Fibroblast of villous mesenchyme (primary cell): ENCODE measurements at places on chromosomes 2 and 18. TPM values are rescaled to one million over a fixed set of nuclear protein-coding genes. Genes with fewer than 3 reads are reported as not detected.

DNA sequence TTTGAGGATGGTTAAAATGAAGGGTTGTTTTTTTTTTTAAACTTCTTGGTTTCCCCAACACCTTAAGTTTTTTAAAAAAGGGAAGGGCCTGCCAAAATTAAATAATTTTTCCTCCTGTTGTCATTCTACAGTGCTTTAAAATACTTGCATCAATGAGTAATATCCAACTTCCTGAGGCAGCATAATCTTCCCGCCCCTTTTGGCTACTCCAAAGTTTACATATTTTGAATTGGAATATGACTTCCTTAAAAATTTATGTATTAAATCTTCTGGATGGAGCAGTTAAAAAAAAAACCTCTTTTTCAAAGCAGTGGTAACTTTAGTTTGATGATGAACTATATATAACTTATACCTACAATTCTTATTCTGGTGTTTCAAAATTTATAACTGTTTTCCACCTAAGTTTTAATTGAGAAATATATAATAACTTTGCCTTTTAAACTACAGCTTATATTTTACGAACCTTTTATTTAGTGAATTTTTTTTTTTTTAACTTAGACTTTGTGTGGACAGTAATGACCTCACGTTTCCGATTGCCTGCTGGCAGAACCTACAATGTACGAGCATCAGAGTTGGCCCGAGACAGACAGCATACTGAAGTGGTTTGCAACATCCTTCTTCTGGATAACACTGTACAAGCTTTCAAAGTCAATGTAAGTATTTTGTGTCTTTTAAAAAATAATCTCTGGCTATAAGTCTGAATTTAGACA is 49.8 kb downstream of the PTPN4 start:
- DNase-seq, result peak; percentile 59

The MPP4 gene
- 5.2 and 5.5 TPM in 2 replicates for total RNA-seq

GRCh38 chr2:219561179-219562048 is 9.9 kb downstream of the OBSL1 start:
- no peak for DNase-seq

DNA sequence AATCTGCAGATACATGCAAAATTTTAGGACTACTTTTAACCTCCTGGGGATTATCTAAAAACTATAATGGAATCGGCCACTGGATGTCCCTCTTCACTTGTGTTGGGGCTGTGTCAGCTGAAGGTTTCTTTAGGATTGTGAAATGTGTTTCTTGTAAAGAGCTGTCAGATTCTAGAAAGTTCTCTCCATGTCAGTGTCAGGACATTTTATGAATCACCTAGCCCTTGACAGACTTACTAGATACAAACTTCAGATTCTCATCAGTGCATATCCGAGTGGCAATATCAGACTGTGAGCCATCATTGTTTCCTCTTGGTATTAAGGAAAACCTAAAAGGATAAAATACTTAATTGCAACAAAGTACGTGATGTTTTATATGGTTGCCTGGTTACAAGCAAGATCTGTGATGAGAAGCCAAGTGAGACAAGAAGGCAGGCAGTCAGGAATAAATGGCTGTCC is 107.3 kb downstream of the CPS1 start:
- peak; percentile 2 for DNase-seq

- no peak for DNase-seq
These were observed 13.8 kb upstream of the ALLC start for GRCh38 chr2:3644246-3644525.

GRCh38 chr2:239586651-239587310 is 186.0 kb upstream of the HDAC4 start:
- no peak for DNase-seq

GRCh38 chr2:147709655-147710054 is 135.2 kb upstream of the ACVR2A start:
- DNase-seq, result no peak

DNA sequence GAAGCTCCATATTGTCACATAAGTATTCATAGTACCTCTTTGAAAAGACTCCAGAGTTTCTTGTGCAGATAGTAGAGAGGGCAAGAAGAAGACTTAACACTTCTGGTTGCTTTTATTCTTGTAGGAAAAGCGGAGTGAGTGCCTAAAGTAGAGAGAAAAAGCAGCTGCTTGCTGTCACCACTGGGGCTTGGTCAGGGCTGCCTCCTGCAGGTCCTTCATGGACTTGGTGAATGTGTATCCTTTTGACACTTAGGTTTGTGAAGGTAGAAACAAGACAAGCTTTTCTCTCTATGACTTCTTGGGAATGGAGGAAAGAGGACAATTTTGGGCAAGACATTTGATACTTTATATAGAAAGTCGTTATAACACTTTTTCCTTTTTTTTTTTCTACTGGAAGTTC is 312.8 kb upstream of the FANCL start:
- peak; percentile 8 for DNase-seq

DNA sequence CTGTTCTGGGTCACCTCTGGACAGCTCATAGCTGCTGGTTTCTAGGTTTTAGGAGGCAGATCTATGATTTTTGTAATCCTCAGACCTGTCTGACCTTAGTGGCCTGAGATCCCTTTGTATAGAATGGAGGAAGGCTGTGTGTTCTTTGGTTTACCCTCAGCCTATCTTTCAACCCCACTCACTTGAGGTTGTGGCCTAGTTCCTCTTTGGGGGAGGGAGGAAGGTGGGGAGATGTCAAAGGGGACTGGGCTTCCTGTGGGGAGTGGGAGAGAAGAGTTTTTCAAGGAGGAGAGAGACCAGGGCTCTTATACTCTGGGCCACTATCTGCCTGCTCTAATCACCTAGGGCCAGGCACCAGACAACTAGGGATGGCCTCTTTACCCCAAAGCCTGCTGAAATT is 28.5 kb downstream of the SEMA4F start:
- no peak for DNase-seq

The ADCYAP1 gene
- not detected in 2 replicates for total RNA-seq

DNA sequence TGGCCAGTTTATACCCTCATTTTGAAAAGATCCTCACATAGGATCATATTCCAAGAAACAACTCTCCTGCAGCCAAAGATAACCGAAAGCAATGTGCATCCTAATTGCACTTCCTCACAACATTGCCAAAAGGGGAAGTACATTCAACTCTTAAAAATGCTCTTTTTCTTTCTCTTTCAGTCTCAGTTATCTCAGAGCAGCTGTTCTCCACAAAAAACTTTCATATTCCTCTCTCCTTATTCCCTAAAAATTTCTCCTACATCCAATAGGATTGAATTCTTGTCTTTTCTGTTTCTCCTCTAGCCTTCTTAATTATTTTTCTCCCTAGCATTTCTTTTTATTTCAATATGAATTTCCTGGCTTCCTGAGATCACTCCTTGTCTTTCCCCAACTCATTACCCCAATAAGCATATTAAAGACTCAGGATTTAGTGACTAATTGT is 7.4 kb upstream of the VRK2 start:
- peak; percentile 36 for DNase-seq

DNA sequence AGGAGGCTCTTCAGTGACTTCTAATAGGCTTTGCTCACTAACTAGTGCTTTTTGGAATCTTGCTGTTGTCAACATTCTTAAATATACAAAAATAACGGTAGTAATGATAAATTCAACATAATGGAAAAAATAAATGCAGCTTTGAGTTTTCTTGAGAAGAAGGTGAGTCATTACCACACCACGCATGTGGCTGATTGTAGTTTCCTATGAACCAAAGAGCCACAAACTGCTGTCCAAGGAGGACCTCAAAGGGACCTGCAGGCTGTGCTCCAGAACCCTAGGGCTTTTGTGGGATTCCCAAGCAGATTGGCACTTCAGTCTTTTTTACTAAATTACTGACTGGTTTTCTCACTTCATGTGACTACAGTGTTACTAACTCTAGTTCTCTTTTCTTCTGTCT is 66.7 kb downstream of the TPGS2 start:
- DNase-seq, result no peak

- DNase-seq, result no peak
These were observed 6.1 kb downstream of the SOS1 start for GRCh38 chr2:39114771-39115170.

DNA sequence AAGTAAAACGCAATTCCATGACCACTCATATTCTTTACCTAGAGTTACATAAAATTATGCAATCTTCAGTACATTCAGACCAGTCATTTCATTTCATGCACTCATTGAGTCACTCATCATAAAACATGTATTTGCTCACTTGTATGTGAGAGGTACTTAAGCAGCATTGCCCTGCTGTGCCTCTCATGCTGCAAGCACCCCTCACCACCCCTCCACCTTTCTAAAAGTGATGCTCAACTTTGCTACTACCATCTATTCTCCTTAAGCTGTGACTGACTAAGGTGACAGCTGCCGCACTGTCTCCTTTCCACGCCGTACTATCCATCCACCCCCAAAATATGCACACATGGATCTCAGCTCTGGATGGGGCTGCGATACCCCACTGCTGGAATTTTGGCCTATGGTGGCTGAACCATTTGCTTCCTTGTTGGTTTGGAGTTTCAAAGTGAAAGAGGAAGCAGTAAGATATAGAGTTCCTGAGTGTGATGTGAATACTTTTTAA is 7.2 kb downstream of the ARHGAP25 start:
- no peak for DNase-seq

GRCh38 chr18:72122103-72122502 is 422.0 kb downstream of the CBLN2 start:
- DNase-seq, result no peak

DNA sequence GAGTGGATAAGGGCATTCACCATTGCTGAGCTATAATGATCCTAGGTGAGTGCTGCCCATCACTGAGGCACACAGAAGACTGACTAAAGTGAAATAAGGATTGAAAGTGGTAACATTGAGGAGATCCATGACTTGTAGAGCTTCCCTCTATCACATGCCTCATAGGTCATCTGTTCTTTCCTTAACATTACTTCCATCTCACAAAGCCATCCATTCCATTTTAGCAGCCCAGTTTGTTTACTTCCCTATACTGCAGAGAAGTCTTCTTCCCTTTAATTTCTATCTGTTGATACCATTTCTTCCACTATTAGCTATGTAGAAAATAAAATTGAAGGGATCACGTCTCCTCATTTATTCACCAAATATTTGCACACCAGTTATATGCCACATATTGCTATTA is 32.1 kb downstream of the ME2 start:
- DNase-seq, result no peak

DNA sequence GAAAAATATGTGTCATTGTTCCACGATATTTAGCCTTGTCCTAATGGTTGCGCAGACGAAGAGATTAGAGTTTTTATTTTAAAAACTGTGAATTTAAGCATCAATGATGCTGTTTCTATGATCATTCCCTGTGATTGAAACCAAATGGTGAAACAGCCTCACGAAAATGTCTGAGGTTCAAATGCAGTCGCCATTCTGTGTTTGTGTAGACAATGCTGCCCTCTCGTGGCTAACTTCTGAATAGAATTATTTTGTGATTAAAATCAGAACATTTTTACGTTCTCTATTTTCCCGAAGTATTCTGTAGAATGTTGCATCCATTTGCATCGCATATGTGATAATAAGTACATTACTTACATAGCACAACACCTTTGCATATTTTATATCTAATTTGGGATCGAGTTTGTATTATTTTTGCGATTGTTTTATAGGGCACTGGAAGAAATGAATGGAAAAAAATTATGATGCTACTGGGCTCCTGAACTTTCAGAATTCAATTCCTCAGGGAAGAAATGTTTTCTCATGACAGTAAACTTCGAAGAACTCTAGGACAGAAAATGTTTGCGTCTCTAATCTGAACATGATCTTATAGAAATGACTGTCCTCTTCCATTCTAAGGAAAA is 54.8 kb upstream of the CREB1 start:
- DNase-seq, result peak; percentile 74

The CELF4 gene
- not detected in 2 replicates for total RNA-seq

DNA sequence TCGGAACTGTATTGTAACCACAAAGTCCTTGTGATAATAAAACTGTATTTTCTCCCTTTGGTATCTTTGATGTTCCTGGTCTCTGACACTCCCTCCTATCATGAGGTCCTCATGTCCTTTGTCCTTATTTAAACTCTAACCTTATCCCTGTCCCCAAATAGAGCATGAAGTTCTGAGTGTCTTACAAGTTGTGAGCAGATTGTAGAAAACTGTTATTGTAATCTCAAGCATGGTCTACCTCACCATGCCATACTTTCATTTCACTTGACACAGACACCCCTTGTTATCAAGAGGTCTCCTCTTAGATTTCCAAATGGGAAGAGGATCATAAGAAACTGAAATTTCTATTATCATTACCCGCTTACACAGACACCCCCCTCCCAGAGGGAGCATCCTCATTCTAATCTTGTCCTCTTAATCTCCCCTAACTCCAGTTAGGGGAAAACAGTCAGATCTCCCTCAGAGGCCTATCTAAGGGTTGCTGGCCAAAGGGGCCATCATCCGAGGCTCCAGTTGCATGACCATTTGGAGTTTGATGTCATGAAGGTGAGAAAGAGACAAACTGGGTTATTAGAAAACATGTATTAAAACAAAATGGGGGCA is 29.0 kb downstream of the MYO3B start:
- DNase-seq, result no peak

DNA sequence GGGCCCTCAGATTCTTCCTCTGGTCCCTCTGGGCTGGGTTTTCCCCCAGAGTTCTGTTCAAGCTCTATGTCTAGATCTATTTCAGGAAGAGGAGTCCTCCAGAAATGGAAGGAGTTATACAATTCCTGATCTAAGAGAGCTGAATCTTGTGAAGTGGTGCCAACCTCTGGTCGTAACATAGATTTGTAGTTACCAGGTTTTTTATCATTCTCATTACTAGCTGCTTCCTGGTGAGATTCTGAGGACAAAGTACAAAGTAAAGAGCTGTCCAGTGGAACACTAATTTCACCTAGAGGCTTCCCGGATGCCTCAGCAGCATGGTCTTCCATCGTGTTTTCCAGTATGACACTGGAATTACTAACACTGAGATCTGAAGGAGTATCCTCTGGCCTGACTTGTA is 44.1 kb downstream of the PPP4R1 start:
- no peak for DNase-seq

GRCh38 chr18:40957533-40958070 is 997.4 kb upstream of the PIK3C3 start:
- DNase-seq, result no peak

The KLHL29 gene
- total RNA-seq, result 10.6 and 14.7 TPM in 2 replicates

DNA sequence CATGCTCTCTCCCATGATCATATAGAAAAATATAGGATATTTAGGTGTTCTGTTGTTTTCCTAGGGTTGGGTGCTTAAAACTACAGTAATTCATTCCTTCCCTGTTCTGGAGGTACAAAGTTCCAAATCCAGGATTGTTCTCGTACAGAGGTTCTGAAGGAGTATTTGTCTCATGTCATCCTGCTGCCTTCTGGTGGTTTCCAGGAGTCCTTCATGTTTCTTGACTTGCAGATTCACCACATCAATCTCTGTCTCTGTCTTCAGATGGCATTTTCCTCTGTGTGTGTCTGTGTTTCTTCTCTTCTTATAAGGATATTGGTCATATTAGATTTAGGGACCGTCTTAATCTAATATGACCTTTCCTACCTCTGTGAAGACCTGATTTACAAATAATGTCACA is 397.9 kb downstream of the NYAP2 start:
- peak; percentile 3 for DNase-seq

The ANKRD30B gene
- total RNA-seq, result 0.86 and 1.9 TPM in 2 replicates

- peak; percentile 88 for DNase-seq
These were observed 34.0 kb upstream of the MALL start for GRCh38 chr2:110149330-110150220.

The HOXD8 gene
- total RNA-seq, result 11.9 and 15.5 TPM in 2 replicates

The LRP2 gene
- under 0.01 TPM in 2 replicates for total RNA-seq
